ENCODE measurements at places on chromosomes 12 and 14.

- no peak for DNase-seq
Measured at GRCh38 chr14:20223410-20223809, at the start of gene OR11H6. OR11H6 (plus strand) TSS chr14:20223710; CDS start chr14:20223710, 0 bp downstream.

- DNase-seq: no peak
Measured at GRCh38 chr12:94898388-94898787, 105.1 kb downstream of the NDUFA12 start.

GRCh38 chr14:97539411-97539795, 742.2 kb downstream of the VRK1 start:
- no peak for DNase-seq

DNA sequence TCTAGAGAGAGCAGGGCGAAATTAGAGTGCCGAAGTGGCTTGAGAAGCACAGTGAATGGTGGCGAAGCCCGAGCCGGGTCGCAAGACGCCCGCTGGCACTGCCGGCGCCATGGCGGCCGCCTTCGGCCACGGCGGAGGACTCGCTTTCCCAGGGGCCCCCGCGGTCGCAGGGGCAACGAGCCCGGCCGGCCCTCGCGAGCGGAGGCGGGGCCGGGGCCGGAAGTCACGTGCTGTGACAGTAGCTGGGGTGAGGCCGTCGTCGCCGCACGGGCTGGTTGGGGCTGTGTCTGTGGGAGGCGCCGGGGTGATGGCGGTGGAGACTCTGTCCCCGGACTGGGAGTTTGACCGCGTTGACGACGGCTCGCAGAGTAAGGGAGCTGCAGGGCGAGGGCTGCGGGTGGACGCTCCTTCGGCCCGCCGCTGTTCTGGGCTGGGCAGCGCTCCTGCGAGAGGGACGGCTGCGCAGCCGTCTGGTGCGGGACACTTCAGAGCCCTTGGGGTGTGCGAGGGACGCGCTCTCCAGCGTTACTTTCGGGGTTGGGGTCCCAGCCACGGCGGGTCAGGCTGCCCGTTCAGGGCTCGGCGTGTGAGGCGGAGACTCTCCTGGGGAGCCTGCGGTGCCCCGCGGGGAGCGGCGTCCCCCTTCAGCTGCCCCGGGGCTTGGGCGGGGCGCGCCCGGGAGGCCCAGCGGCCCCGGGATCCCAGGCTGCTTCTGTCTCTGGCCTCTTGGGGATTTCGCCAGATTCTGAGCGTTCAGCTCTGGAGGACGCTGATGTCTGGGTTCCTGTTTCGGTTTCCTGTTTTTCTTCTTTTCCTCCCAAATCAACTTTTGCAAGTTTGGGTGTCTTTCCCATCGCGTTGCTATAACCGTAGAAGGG, at the start of gene WASHC4:
Gene WASHC4, plus strand, starts transcription at position 238 of the 878 bp plus-strand sequence. Its CDS starts 70 bp downstream, at position 308.
- DNase-seq: peak; percentile 98

DNA sequence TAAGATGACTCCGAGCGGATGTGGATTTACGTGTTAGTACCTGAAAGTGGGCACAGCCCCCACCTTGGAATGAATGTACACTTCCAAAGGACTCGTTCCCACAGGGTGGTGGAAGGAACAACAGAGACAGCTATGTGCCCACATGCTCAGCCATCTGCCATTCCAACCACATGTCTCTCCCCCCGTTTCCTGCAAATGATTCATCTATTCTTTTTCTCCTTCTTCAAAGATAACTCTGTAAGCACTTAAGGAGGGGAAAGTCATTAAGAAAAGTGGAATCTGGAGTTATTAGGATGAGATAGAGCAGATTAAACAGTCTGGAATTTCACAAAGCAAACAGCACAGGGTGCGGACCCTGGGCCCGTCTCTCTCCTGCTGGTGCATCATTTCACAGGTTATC, 18.5 kb upstream of the DUSP6 start:
- peak; percentile 62 for DNase-seq

GRCh38 chr14:100400115-100400514, 77.0 kb downstream of the SLC25A47 start:
- DNase-seq: no peak
